ENCODE measurements at places on chromosomes 5 and 9.
A peak's percentile ranks its signal among the peaks of the same experiment; 100 is the strongest.

DNA sequence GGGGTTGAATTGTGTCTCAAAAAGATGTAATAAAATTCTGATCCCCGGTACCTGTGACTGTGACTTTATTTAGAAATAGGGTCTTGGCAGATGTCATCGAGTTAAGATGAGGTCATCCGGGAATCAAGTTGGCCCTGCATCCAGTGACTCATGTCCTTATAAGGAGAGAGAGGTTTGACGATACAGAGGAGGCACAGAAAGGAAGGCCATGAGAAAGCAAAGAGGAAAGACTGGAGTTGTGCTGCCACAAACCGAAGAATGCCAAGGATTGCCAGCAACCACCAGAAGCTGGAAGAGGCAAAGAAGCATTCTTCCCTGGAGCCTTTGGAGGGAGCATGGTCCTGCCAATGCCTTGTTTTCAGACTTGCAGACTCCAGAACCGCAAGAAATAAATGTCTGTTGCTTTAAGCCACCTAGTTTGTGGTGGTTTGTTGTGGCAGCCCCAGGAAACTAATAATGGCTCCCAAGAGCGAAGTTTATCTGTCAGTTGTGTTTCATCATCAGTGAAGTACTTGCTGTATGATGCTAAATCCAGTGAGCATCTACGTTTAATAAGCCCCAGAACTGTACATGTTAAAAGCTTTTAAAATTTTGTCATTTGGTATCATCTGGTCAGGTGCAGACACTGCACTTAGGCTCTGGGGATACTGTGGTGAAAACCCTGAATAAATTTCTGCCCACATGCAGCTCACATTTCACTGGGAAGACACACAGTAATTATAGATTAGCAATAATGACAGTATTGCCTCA is 114.8 kb downstream of the TLE4 start:
- DNase-seq = no peak

GRCh38 chr5:79803007-79803406 is 113.4 kb downstream of the CMYA5 start:
- no peak for DNase-seq

GRCh38 chr5:62371409-62371808 is 32.3 kb downstream of the DIMT1 start:
- no peak for DNase-seq

DNA sequence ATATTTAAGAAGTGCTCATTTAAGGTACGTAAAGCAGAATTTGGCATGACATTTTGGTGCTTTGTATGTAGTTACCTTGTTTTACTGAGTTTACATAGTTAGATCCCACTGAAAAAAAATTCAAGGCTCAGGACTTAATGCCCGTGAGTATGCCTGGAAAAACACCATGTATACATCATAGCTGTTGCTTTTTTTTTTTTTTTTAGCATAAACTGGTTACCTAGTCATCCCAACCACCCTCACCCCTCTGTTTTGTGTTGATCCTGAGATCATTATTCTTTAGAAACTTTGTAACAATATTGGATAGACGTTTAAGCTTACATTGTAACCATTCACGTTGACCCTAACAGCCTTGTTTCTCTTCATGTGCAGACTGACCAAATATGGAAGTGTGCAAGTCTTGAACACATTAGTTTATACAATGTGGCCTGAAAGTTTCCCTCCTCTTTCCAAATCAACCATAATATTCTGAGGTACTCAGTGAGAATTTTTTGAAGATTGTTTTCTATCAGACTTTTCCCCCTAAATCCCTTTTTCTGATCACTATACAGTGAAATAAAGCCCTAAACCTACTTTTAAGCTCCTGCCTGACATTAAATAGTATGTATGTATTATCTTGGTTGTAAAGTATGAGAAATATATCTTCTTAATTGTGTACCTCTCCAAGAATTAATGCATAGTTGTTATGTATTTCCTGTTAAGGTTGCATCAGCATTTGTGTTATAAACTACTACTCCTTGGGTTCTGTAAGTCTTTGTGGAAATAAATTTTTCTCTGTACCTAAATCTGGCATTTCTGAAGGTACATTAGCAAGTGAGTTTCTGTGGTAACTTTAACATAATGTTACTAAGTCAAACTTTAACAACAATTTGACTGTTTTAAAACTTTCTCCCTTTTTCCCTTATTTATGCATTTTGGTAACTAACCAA is 4.4 kb downstream of the RABGAP1 start:
- DNase-seq = no peak

- no peak for DNase-seq
These were observed 105.9 kb downstream of the PLK2 start for GRCh38 chr5:58353992-58354391.

- no peak for DNase-seq
These were observed 7.4 kb upstream of the ADGRD2 start for GRCh38 chr9:124442826-124443225.

- peak; percentile 78 for DNase-seq
These were observed 12.5 kb upstream of the SEC16A start for GRCh38 chr9:136495238-136495800.

DNA sequence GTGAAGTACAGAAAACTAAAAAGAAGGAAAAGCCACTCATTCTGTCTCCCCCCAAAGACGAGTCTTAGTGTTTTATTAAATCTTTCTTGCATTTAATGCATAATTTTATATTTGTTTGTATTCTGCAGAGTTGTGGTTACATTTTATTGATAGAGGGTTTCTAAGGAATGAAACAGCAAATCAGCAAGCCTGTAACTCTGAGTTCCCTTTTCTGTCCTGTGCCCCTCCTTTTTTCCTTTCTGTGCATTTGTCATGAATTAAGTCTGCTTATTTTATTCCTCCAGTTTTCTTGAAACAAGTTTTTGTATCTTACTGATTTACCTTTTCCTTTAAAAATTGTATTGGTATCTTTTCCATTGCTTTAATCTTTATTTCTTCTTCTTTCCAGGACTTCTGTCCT is 132.8 kb downstream of the MUSK start:
- DNase-seq = no peak

GRCh38 chr5:56669534-56670483 is 145.5 kb upstream of the MAP3K1 start:
- DNase-seq = no peak

DNA sequence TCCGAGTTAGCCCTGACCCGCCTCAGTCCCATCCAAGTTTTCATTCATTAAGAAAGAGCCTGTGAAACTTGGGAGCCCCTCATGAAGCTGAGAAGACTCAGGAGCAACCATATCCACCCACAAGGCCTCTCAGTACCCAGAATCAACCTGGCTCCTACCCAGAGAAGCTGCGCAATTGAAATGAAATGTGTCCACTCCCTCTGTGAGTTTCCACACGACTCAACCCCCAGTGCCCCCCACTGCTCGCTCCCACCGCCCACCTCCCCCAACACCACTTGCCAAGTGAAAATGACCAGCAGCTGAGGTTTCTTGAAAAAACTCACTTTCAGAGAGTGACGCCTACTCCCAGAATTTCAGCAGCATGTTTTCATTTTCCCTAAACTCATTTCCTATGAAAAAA is 104.6 kb downstream of the CDK5RAP2 start:
- no peak for DNase-seq

DNA sequence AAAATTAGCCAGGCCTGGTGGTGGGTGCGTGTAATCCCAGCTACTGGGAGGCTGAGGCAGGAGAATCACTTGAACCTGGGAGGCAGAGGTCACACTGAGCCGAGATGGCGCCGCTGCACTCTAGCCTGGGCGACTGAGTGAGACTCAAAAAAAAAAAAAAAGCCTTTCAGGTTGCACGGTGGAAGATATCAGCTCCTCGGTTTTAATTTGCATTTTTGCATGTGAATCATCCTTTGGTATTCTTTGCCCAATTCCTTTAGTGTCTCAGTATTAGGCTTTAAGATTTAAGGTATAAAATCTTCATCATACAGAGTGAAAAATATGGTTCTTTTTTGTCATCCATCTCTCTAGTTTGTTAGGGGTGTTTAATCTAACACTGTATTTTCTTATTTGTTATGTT is 173.6 kb upstream of the S1PR3 start:
- no peak for DNase-seq

DNA sequence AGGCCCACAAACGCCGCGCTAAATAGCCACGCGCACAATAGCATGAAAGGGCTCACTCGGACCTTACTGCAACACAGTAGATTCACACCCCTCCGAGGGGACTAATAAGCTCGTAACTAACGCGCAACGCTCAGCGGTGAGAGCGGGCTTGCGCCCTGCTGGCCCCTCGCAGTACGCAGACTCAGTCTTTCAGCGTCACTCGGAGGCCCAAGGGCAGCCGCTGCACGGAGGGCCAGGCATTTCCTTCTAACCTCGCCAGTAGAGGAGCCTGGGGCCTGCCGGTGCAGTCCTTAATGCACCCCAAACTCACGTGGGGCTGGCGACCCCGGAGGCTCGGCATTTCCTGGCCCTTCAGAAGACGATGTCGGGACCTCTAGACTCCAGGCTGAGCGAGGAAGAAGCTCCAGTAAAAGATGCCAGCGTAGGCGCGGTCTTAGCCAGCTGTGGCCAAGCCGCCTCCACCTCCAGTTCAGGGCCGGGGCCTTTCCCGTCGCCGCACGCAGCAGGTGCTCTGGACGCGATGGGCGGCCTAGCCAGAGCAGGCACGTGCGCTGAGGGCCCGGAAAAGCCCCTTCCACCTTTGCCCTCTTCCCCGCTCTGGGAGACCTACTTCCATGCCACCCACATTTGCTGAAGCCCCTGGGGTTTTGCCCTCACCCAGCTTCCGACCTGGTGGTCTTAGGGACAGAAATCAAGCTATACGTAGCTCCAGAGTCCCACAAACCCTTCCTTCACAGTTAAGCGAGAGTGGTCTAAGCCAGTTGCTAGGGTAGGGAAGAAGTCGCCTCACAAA is 38.3 kb upstream of the TIFAB start:
- no peak for DNase-seq

Measured in spinal cord (tissue), 10 donors.